ENCODE measurements at places on chromosomes 1 and 21. TPM values are rescaled to one million over a fixed set of nuclear protein-coding genes. Genes with fewer than 3 reads are reported as not detected.

Gene ESRRG
- 0.29 TPM for total RNA-seq

Gene CRP
- 0.26 TPM for total RNA-seq

Gene CYP4Z1
- 2.1 TPM for total RNA-seq

Gene GJB3
- 0.81 TPM for total RNA-seq

Gene DUSP10
- total RNA-seq: 8.2 TPM

Gene MARK1
- 2.3 TPM for total RNA-seq

DNA sequence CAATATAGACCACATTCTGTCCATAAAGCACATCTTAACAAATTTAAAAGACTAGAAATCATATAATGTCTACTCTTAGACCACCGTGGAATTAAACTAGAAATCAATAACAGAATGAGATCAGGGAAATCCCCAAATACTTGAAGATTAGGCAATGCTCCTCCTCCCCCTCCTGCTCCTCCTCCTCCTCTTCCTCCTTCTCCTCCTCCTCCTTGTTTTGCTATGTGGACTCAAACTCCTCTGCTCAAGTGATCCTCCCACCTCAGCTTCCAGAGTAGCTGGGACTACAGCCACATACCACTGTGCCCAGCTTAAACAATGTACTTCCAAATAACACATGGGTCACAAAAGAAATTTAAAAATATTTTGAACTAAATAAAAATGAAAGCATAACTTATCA lies 134.2 kb downstream of the GRIK3 start:
- H3K27me3 ChIP-seq: no peaks in the 10 kb centered on the region
- no peaks in the 10 kb centered on the region for H3K36me3 ChIP-seq
- H3K4me3 ChIP-seq: no peak overlapping the region
- H3K4me1 ChIP-seq: no peaks in the 10 kb centered on the region
- no peak overlapping the region for H3K27ac ChIP-seq

DNA sequence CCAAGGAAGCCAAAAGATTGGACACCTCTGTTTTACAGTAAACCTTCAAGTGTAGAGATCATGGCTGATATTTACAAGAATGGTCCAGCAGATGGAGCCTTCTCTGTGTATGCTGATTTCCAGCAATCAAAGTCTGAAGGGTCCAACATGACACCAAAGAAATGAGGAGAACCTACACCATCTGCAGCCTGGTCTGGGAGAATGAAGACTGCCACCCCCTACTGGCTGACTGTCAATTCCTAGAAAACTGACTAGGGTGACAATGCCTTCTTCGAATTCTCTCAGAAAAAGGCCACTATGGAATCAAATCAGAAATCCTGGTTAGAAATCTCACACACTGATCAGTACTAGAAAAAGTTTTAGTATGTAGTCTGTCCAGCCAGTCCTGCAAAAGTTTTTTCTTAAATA lies 83.3 kb downstream of the CDC42BPA start:
- DNase-seq: no peak
- no peaks in the 10 kb centered on the region for H3K4me1 ChIP-seq
- H3K27me3 ChIP-seq: no peaks in the 10 kb centered on the region
- no peaks in the 10 kb centered on the region for H3K36me3 ChIP-seq
- no peak overlapping the region for H3K27ac ChIP-seq

DNA sequence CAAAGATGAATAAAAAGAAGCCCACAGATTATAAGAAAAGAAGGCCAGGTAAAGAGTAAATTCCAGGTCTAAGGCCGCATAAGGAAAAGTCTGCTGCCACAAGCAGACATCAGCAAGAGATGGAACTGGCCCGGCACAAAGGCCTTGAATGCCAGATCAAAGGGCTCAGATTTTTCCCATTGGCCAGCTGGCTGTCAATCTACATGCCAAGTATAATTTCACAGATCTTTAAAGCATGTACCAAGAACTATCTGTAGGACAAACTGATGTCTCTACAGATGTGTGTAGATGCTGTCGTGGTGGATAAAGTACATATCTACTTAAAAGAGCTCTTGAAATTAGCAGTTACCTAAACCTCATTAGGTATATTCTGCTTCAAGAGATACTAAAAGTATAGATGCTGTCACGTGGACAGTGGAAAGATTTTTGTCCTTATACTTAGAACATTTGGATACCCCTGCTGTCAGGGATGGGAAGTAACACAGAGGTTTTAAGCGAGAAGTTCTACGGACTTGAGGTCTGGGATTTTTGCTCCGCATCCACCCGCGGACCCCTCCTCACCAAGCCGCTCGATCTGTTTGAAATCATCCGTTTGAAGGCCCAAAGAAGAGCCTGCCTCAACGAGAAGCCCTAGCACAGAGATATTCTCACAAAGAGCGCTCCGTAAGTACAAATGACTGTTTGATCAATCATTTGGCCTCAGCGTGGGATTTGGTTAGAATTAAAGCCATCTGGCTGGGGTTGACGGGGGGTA lies 10.1 kb downstream of the GLIS1 start:
- no peak for DNase-seq
- H3K36me3 ChIP-seq: no peaks in the 10 kb centered on the region
- no peak overlapping the region for H3K4me3 ChIP-seq

DNA sequence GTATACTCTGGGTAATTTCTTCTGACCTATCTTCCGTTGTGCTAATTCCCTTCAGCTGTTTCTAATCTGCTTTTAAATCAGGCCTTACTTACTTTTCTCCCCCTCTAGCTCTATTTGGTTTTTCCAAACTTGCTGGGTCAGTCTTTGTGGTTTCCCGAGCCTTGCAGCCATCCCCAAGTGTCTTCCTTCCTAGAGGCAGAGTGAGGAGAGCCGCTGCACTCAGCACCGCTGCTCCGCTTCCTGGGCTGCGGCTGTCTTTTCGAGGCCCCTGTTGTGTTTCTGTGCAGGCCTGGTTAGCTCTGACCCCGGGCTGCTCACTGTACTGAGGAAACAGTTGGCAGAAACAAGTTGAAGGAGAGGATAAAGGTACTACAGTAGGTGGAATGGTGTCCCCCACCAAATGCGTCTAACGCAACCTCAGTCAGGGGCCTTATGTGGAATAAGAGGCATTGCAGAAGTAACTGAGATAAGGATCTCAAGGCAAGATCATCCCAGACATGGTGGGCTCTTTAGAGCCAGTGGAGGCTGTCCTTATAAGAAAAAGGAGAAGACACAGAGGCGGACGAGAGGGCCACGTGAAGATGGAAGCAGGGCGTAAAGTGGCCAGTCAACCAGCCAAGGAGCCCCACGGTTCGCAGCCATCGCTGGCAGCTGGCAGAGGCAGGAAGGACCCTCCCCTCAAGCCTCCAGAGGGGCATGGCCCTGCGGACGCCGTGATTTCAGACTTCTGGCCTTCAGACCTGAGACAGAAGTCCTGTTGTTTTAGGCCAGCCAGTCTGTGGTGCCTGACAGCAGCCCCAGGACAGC lies 10.5 kb downstream of the WNT9A start:
- no peaks in the 10 kb centered on the region for H3K27me3 ChIP-seq
- H3K36me3 ChIP-seq: no peaks in the 10 kb centered on the region
- DNase-seq: peak; percentile 42

DNA sequence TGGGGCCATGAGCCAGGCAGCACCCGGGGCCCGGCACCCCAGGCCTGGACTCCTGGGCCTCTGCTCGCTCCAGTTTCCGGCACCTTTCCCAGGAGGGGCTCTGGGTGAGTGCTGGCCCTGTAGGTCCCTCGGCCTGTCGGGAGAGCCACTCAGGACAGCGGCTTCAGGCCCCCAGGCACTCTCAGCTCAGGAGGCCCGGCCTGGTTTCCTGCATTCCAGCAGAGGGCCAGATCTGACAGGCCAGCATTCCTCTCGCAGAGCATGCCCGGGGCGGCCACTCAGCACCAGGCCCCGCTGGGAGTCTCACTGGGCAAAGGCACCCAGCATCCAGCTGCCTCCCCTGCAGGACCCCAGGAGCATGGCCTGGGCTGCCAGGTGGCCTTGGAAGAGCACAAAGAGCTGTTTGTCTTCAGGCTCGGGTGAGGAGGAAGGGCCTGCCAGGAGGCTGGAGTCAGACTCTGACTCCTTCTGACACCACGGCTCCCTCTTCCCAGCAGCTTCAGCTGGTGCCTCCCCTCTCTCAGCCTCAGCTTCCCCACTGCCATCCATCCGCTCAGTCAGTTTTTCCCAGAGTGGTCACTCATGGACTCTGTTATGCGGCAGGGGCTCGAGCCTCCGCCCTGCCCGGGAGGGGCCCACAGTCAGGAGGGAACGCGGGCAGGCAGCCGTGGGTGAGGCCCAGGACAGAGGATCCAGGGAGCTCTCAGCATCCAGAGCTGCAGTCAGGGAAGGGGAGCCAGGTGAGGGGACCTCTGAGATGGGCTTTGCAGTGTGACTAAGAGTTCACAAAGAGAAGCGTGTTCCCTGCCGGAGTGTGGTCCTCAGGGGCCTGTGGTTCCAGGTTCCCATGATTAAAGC lies 51.7 kb downstream of the WNT9A start:
- H3K4me1 ChIP-seq: no peaks in the 10 kb centered on the region
- DNase-seq: peak; percentile 62
- H3K27ac ChIP-seq: no peak overlapping the region
- H3K36me3 ChIP-seq: no peaks in the 10 kb centered on the region
- no peak overlapping the region for H3K4me3 ChIP-seq
- no peaks in the 10 kb centered on the region for H3K27me3 ChIP-seq

DNA sequence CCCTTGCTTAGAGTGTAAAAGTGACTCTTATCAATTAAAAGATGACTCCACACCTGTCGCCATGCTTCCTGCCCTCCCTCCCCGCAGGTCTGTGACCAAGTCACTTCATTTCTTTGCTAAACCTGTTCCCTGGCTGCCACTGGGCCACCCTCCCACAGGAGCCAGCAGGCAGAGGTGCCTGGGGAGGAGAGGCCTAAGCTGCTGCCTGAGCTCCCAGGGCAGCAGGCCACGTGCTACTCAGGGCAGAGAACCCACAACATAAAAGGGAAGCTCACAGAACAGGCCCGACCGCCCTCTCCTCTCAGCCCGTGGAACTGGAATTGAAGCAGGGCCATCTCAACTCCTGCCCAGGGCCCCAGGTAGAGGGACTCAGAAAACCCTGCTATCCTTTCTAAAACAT lies 4.9 kb downstream of the C1orf198 start:
- peak overlapping the region; percentile 48 for H3K27ac ChIP-seq
- peak; percentile 86 for DNase-seq
- H3K36me3 ChIP-seq: no peaks in the 10 kb centered on the region
- no peaks in the 10 kb centered on the region for H3K27me3 ChIP-seq
- H3K4me1 ChIP-seq: peaks cover 55% of the 10 kb centered on the region

- H3K4me1 ChIP-seq: peaks cover 34% of the 10 kb centered on the region
- DNase-seq: no peak
- no peak overlapping the region for H3K4me3 ChIP-seq
These were observed 3.7 kb downstream of the IFI6 start for GRCh38 chr1:27668121-27668807.

DNA sequence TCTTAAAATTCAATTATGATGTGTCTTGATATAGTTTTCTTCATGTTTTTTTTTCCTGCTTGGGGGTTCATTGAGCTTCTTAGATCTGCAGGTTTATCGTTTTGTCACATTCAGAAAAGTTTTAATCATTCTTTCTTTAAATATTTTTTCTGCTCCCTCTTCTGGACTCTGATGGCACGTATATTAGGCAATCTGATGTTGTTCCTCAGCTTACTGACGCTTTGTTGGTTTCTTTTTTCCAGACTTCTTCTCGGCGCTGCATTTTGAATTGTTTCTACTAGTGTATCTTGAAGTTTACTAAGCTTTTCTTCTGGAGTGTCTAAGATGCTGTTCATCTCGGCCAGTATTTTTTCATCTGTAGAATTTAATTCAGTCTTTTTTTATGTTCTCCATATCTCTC lies 44.8 kb upstream of the FMOD start:
- H3K4me3 ChIP-seq: no peak overlapping the region
- DNase-seq: no peak
- no peaks in the 10 kb centered on the region for H3K27me3 ChIP-seq
- no peaks in the 10 kb centered on the region for H3K4me1 ChIP-seq
- no peaks in the 10 kb centered on the region for H3K36me3 ChIP-seq

DNA sequence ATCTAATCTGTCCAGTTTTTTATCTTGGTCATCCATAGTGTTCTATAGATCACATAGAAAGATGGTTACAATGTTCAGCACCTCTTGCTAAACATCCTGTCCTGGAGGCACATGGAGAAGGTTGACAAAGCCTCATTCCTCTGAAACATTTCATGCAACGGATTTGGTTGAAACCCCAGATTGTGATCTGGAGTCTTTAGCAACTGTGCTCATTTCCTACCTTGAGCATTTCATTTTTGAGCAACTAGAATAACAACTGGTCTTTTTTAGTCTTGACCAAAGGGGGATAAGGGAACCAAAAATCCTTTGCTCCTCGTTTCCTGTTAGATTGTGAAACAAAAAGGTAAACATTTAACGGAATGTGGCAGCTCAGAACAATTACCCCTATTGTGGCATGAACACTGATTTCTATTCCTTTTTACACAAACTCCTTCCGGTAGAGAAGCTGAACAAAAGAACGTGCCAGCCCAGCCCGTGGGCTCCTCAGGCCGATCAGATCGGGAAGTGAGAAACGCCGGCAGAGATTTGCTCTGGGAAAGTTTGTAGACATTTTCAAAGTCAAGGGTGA lies 94.7 kb upstream of the ERRFI1 start:
- DNase-seq: no peak
- no peak overlapping the region for H3K4me3 ChIP-seq
- H3K4me1 ChIP-seq: peaks cover 47% of the 10 kb centered on the region
- no peaks in the 10 kb centered on the region for H3K36me3 ChIP-seq

DNA sequence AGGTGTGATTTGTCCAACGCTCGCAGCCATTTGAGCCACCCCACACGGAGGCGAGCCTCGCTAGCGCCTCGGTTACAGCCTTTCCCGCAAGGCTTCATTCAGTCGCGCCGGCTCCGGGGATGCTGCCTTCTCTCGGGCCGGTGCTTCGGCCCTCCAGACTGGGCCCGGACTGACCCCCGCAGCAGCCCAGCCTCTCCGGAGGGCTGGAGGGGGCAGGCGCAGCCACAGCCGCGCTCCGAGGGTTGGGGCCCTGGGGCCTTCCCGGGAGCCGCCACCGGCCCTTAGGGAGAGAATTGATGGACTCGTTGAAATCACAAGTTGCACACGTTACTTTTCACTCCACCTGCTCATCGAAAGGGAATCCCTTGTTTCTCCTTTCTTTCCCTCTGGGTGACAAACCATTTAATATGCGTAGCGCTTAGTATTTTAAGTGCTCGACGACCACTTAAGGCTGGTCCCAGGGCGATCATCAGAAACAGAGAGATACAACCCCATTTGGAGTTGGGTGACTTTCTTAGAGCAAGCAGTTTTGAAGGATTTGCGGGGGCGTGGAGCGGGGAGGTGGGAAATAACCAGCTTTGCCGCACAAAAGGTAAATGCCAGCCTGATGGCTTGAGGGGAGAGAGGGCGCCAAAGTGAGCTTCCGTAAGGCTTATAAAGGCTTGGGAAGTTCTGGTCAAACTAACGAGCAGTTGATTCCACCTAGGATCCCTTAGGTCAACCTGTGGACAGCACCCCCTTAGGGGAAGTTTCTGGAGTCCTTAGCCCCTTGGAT lies 24.6 kb upstream of the ENAH start:
- H3K27me3 ChIP-seq: no peaks in the 10 kb centered on the region
- no peak overlapping the region for H3K27ac ChIP-seq
- peak overlapping the region; percentile 7 for H3K4me3 ChIP-seq
- H3K4me1 ChIP-seq: no peaks in the 10 kb centered on the region
- H3K36me3 ChIP-seq: no peaks in the 10 kb centered on the region
- no peak for DNase-seq

- no peak overlapping the region for H3K27ac ChIP-seq
- no peaks in the 10 kb centered on the region for H3K27me3 ChIP-seq
- no peaks in the 10 kb centered on the region for H3K4me1 ChIP-seq
- H3K4me3 ChIP-seq: no peak overlapping the region
- no peaks in the 10 kb centered on the region for H3K36me3 ChIP-seq
These were observed 357.8 kb upstream of the PRMT6 start for GRCh38 chr1:106698660-106699059.

GRCh38 chr1:201649761-201650622 lies 111.1 kb downstream of the NAV1 start:
- peaks cover 16% of the 10 kb centered on the region for H3K4me1 ChIP-seq
- H3K27me3 ChIP-seq: peaks cover 7% of the 10 kb centered on the region
- DNase-seq: peak; percentile 88
- H3K36me3 ChIP-seq: no peaks in the 10 kb centered on the region

Data from upper lobe of right lung (tissue), 1 donor.